NCI-H187 (cell line): ENCODE measurements at places on chromosomes 4 and X.

GRCh38 chrX:100931925-100932285, 3.2 kb upstream of the XKRX start:
- no peak for DNase-seq

DNA sequence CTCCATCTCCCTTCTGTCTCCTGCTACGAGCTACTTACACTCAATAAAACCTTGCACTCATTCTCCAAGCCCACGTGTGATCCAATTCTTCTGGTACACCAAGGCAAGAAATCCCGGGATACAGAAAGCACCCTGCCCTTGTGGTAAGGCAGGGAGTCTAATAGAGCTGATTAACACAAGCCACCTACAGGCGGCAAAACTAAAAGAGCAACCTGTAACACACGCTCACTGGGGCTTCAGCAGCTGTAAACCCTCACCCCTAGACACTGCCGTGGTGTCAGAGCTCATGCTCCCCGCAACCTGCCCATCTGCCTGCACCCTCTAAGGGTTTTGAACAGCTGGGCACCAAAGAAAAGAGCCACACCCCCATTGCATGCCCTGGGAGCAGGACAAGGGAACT, 755.4 kb upstream of the HTR2C start:
- no peak for DNase-seq

DNA sequence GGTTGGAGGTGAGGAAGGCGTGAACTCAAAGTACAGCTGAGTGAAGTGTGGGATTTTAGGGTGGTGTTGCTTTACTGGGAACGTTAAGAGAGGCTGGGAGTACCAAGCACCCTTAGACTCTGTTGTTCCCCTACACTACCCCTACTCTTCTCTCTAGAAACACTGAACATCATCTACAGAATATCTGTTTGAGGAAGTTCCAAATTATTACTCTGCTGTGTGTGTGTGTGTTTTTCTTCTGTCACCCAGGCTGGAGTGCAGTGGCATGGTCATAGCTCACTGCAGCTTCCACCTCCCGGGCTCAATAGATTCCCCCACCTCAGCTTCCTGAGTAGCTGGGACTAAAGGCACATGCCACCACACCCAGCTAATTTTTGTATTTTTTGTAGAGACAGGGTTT, 76.7 kb upstream of the AP1S2 start:
- DNase-seq = no peak

- no peak for DNase-seq
These were observed 35.8 kb downstream of the KDM6A start for GRCh38 chrX:44908827-44909226.

GRCh38 chr4:15451181-15451865, 18.4 kb upstream of the CC2D2A start:
- DNase-seq = no peak

DNA sequence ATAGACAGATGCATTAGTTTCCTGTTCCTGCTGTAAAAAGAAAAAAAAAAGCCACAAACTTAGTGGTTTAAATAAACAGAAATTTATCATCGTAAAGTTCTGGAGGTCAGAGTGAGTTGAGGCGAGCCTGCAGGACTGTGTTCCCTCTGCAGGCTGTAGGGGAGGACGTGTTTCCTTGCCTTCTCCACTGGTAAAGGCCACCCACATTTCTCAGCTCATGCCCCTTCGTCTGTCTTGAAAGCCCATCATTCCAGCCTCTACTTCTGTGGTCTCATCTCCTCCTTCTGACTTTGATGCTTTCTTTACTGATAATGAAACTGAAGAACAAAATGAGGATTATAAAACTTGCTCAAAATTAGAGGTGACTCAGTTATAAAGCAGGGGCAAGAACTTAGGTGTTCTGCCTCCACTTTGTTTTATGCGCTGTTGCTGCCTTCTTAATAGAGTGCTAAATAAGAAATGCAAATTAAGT, 143.0 kb downstream of the STIM2 start:
- DNase-seq = no peak

GRCh38 chrX:40108162-40108958, 10.6 kb upstream of the BCOR start:
- DNase-seq = no peak

- no peak for DNase-seq
These were observed 964.4 kb downstream of the RPA4 start for GRCh38 chrX:97847885-97848679.

DNA sequence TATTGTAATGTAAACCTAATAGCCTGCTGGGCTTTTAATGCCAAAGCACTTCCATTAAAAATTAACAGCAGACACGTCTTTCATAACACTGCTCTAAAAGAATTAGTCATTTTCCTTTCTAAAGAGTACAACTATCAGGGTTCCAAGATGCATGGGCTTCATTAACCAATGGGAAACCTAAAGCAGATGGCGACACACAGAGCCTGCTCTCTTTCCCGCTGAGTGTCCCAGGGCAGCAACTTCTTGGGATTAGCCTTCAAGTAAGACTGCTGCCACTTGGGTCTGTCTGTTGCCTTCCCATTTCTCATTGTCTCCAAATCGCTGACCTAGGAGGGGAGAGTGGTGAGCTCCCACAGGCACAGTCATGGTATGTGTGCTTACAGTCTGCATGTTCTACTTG, 14.0 kb upstream of the PHKA2 start:
- DNase-seq = no peak

DNA sequence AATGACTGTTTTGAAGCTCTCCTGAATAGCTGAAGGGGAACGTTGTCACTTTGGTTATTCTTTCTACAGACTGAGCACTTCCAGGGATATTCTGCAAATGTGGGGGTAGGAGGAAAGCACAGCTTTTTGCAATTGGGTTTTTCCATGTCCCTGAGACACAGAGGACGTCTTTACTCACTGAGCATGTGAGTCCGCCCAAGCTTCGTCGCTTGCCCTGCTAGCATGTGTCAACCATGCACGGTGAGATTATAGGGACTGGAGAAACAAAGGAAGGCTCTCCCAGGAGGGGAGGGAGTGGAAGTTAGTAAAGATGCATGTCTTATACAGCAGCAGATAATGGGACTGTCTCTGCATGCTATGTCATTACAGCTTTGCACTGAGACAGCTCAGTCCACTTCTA, 111.5 kb upstream of the SFRP2 start:
- DNase-seq = no peak

DNA sequence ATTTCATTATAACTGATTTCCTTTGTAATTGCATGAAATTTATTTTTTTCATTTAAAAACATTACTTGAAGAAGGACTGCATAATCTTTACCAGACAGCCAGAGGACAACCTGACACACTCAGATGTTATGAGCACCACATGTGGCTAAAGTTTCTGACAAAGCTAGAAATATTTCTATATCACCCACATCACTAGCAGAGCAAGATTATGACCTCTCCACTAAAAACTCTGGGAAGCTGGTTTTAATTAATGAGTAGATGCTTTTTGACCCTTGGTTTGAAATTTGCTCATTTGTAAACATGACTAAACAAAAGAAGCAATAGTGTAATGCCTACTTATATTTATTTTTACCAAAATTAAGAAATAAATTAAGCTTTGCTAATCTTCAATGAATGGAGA, 661.5 kb upstream of the EPHA5 start:
- DNase-seq = no peak

DNA sequence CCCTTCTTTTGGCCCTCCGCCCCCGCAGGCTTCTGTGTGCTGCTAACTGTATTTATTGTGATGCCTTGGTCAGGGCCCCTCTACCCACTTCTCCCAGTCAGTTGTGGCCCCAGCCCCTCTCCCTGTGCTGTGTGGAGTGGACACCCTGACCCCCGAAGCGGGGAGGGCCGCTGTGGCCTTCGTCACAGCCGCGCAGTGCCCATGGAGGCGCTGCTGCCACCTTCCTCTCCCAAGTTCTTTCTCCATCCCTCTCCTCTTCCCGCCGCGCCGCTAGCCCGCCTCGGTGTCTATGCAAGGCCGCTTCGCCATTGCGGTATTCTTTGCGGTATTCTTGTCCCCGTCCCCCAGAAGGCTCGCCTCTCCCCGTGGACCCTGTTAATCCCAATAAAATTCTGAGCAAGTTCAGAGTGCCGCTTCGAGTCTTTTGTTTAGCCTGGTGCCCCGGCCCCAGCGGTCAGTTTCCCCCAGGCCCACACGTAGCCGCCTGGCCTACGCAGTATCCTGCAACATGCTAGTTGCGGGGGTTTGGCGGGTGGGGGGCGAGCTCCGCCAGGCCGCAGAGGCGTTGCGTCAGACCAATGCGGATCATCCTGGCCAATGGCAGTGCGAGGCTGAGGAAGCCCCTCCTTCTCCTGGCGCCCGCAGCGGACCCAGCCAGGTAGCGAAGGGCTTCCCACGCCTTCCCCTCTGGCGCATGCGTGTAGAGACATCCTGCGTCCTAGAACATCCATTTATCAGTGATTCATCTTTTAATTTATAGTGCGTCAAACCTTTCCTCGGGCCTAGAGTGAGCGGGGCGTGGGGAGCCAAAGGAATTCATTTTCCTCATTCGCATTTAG, 5.6 kb upstream of the KANTR start:
- peak; percentile 9 for DNase-seq

GRCh38 chr4:180828455-180829018, 1414.7 kb upstream of the TENM3 start:
- peak; percentile 6 for DNase-seq

- no peak for DNase-seq
These were observed 111.3 kb upstream of the PAQR3 start for GRCh38 chr4:79050541-79050880.

GRCh38 chr4:135775909-135776308, 1574.3 kb upstream of the PABPC4L start:
- DNase-seq = no peak

GRCh38 chr4:80007745-80008149, 65.3 kb downstream of the ANTXR2 start:
- no peak for DNase-seq

DNA sequence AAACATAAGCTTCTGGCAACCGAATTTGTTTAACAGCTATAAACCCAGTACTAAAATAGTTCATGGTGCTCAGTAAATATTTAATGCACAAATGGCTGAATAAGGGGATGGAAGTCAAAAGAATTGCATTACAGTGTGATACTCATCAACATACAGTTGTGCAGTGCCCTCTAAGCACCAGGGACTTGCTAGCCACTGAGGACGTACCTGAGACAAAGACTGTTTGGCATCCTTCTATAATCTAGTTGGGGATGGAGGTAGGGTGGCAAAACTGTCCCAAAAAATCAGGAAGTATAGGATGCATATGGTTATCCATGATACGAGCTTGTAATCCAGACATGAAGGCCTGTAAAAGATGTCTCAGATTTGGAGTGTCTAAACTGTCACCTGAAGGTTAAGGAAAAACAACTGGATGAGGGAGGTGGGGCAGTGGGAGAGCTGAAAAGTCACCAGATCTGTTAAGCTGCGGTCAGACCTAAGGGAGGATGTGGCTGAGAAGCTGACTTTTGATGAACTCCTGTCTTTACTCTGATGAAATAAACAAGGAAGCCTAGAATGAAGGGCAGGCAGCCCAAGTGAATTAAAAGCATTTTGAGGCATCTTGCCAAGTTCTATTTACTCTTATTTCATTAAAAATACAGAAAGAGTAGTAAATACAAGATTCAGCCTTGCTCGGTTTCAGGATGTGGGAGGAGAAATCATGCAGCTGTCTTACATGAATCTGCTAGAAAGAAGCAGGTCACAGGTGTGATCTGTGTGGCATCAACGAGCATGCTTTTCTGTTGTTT, 12.0 kb upstream of the CD38 start:
- no peak for DNase-seq
